Right ventricle myocardium inferior (tissue), 1 donor: ENCODE measurements at places on chromosomes 1 and 21.

DNA sequence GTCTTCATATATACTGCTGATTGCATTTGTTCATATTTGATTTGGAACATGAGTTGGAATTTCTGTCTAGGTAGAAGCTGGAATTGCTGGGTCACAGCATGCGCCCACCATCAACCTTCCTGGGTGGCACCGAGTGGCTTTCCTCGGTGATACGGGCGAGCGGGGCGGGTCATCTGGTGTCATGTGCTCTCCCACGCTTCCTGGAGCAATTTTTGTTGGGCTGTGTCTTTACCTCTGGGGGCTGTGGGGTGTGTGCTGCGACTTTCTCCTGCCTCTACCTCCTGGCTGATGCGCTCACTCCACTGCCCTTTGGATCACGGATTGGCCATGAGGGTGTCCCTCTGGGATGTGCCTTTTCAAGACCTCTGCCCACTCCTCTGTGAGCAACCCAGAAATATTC lies 108.7 kb upstream of the COL6A1 start:
- DNase-seq: no peak

- no peak for DNase-seq
These were observed 118.3 kb downstream of the NOS1AP start for GRCh38 chr1:162187687-162188276.

DNA sequence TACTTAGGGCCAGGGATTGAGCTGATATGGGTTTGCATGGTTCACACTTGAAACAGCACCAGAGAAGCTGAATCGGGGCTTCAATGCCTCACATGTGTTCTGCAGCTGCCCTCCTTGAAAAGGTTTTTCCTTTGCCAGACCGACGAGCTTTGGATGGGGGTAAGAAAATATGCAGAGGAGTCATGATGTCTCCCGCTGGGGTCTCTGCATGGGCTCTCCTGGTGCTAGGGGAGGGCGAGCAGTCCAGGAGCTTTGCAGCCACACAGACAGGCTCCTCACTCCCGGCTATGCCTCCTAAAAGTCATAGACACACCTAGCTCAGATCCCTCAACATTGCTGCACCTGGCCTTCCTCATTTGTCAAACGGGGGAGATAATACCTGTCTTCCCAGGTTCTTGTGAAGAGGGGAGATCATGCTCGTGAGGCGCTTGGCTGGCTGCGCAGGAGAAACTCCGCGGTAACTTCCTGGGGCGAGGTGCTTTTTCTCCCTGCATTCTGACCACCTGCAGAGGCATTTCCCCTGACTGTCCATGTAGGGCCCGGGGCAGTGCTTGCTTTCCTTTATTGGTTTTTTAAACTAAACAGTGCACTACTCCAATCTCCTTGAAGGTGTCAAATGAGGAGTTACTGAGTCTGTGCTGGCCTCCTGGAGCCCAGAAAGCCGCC lies 112.4 kb downstream of the PLXNA2 start:
- DNase-seq: no peak

DNA sequence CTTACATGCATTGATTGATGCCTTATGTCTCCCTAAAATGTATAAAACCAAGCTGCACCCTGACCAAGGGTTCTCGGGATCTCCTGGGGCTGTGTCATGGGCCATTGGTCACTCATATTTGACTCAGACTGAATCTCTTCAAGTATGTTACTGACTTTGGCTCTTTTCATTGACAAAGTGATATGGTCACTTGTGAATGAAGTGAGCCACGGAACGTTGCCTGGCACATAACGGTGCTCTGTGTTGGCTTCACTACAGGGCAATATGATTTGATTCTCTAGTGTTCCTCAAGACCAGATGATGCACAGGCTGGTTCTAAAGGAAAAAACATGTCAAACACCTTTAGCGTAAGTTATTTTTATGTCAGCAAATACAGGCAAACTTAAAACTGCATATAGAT lies 11.4 kb upstream of the IL10RB start:
- DNase-seq: no peak

- DNase-seq: no peak
These were observed 1.3 kb upstream of the TTF2 start for GRCh38 chr1:117058810-117059209.

DNA sequence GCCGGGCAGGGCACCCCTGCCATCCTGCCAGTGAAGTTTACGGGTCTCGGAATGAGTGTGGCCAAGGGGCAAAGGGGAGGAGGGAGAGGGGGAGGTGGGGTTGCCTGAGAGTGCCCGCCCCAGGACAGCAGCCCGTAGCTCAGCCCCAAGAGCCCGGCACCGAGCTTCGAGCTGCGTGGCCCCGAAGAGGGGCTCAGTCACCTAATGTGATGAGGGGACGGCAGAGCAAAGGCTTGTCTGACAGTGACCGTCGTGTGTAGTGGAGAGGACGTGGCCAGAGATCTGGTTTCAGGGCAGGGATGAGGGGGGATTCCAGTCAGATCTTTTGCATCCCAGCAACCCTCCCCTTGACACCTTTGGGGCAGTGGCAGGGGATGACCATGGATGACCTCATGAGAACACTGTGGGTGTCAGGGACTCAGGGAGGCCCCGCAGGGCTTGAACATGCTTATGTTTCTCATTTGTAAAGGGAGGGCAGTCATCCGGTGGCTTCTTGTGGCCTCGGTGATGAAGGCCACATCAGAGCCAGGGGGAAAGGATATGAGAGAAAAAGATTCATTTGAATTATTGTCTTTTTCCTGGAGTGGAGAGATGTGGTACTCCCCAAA lies 1.1 kb upstream of the TRPM2 start:
- DNase-seq: no peak

DNA sequence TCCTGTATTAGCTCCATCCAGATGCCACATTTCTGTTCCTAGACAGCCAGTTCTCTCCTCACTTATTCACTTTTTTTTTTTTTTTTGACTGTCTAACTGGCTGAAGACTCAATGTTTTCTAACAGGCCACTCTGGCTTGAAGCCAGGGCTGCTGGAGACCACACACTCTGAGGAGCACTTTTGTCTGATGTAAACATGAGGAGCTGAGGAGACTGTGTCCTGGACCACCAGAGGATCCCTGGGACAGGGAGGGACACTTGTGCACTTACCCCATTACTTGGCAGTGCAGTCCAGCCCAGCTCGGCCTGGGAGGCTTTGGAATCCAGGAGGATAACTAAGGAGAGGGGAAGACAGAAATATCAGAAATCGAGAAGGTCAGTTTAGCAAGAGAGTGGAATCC lies 2.4 kb downstream of the EPHA10 start:
- no peak for DNase-seq

DNA sequence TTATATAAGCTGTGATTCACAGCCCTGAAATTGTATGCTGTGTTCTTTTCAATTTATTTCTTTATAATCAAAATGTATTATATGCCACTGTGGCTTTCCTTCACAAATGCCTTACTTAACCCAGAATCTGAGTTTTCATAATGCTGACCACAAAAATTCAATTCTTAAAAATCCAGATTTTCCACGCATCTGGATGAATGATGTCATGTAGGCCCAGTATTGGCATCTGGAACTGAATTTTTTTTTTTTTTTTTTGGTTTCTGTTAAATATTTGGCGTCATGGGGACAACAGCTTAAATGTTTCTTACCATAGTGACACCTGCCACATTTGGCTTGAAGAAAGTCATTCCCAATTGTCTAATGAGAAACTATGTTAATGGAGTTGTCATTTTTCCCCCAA lies 296.8 kb downstream of the TM2D1 start:
- DNase-seq: no peak

DNA sequence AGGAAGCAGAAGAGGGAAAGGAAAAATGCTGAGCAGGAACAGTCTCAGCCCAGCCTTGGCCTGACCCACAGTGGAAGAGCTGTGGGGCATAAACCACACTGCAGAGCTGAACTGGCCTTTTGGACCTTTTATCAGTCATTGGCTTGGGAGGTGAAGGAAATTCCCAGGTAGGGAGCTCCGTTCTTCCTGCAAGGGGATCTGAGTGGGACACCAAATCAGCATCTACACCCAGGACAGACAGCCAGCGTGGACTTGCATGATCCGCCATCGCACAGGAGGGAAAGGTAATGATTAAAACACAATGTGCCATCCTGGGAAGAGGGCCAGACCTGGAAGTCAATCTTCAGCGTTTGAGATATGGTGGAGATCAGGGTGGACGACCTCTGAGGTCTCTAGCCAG lies 1.2 kb upstream of the MTFR1L start:
- DNase-seq: no peak

GRCh38 chr1:169390303-169390702 lies 22.3 kb downstream of the BLZF1 start:
- DNase-seq: no peak

DNA sequence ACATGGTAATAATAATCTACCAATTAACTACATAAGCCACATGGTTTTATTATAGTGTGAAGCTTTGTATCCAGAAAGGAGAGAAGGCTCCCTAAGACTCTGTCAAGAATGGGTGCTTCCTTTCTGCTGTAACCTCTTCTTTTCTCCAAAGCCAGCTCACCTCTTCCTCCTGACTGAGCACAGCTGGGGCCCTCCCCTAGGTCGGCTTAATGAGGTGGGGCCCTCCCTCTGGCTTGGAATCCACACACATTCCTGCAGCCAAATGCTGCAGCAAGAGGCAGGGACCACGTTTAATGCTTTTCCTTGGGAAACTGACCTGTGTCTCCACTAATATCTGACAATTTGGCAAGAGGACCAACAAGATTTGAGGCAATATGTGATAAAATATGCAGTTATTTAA lies 94.8 kb downstream of the DSCAM start:
- no peak for DNase-seq

DNA sequence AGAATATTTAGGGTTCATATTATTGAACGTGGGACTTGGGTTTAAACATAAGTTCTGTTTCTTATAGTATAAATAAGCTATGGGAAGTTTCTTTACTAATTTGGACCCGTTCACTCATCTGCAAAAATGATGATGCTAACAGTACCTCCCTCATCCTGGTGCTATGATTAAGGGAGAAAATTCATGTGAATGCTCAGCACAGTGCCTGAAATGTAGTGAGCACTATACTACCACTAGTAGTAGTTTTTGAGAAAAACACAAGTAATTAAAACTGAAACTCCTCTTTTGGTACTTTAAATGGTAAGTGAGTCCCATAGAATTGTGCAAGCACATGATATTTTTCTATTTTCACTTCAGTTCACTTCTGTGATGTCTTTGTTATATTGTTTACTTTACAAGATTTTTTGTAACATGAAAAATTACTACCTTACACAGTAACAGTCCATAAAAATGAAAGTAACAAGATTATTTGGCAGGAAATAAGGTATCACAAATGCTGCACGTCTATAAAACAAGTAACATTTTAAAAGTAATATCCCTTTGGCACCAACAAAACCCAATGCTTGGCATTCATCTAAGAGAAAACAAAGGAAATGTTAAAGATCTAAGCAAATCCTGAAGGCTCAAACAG lies 11.3 kb upstream of the PTPRC start:
- no peak for DNase-seq

DNA sequence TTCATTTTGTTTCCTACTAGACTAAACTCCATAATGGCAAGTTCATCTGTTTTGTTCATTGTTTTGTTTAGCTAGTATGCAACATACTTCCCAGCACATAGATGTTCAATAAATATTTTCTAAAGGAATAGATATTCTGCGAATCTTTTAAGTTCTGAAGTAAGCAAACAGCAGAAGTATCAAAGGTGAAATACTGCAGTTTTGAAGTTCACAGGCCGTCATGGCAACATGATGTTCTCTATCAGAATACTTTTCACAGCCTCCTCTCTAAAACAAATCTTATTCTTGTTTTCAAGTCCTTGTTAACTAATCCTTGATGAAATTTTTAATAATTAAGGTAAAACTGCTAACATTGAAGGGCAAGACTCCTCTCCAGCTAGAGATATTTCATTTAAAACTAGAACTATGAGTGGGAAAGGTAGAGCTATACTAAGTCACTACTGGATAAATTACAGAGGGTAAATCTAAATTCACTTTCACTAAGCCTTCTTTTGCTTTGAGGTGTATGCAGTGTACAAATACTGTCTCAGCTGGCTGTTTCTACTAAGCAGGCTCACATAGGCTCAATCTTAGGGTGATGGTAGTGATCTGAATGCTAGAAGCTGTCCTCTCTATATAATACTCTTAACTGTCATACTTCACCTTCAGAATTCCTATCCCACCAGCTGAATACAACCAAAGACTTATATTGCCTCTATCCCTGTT lies 96.7 kb downstream of the ZZZ3 start:
- DNase-seq: no peak

DNA sequence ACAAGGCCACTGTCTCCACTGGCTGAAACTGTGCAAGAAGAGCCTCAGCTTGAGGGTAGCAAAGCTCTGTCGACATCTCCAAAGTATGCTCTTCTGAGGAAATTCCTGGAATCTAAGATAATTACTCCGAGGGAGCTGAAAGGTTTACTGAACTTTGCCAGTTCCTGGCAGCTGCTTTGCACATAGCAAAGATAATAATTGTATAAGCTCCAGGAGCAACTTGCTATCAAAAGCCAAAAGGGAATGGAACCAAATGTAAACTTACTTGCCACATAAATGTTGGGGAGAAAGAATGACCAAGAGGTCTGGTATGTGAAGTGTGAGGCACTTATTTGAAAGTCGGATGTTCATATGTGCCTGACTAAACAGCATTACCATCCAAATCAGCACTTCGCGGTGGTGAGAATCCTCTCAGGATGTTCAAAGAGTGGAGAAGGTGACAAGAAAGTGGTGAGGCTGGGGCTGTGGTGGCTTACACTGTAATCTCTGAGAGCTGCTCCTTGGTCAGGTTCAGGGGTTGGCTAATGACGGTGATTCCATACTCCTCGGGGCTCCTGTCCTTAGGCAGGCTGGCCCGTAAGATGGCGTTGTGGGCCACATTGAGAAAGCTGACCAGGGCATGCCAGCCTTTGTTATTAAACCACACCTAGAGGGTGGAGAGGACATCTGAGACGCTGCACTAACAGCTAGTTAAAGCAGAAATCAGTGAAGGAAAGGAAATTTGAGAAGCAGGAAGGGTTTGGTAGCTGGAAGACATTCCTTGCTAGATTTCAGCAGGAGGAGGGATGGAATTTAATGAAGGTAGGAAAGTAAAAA lies 100.0 kb downstream of the ABCA4 start:
- no peak for DNase-seq

- no peak for DNase-seq
These were observed 32.6 kb downstream of the TNFRSF8 start for GRCh38 chr1:12095452-12096263.

DNA sequence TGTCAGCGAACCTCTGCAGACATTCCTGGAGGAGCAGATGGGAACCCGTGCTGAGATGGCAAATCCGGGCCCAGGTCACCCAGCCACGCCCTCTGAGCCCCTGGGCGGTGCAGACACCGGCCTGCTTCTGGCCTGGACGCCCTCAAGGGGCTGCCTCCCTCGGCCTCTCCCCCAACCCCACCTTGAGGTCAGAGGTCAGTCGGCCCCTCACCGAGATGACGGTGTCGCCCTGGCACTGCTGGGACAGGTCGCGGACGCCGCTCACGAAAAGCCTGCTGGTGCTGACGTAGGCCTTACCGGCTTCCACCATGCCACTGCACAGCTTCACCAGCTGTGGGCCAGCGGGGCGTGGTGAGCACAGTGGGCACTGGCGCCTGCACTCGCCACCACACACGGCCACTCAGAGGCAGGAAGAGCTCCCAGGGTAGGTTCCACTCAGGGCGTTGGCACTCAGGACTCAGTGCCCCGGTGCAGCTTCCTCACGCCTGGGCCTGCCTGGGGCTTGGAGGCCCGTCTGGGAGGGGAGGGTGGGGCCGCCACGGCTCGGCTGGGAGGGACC lies 4.7 kb downstream of the ACAP3 start:
- no peak for DNase-seq
